ENCODE measurements at places on chromosomes 4 and X.

- no peak for DNase-seq
Measured at GRCh38 chr4:89161841-89162240, 50.5 kb downstream of the TIGD2 start.

- DNase-seq, result no peak
Measured at GRCh38 chrX:129750971-129751370, 12.2 kb downstream of the XPNPEP2 start.

- DNase-seq, result no peak
Measured at GRCh38 chr4:186200516-186200915, 9.1 kb downstream of the CYP4V2 start.

- DNase-seq, result no peak
Measured at GRCh38 chrX:138788771-138789170, 77.3 kb upstream of the FGF13 start.

DNA sequence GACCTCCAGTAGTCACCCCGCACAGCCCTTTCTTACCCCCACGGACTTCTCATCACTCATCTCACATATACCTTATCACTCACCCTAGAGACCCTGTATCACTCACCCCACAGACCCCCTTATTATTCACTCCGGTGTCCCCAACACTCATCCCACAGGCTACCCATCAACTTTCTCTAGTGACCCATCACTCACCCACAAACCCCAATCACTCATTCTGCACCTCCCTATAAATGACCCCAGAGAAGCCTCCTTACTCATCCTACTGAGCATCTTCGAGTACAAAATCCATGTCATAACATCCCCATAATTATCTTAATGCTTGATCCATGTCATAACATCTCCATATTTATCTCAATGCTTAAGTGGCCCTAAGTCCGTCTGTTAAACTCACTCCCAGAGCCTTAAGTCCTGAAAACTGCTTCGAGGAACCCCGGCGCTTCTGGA, 934 bp downstream of the ZNF41 start:
- no peak for DNase-seq

DNA sequence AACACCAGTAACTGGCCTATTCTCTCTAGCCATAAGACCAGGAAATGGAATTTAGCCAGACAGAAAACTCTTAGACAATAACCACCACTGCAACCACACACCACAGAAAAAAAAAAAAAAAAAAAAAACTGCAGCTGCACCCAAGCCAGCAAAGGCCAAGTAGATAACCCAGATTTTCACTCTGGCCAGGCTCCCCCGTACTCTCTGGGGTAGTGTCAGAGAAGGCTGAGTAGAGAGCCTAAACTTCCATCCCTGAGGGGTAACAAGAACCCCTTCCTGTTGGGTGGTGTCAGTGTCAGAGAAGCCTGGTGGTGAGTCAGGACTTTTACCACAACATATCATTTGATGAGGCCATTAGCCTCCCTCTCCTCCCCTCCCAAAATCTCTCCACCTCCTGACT, 5.6 kb upstream of the DLG3 start:
- no peak for DNase-seq

DNA sequence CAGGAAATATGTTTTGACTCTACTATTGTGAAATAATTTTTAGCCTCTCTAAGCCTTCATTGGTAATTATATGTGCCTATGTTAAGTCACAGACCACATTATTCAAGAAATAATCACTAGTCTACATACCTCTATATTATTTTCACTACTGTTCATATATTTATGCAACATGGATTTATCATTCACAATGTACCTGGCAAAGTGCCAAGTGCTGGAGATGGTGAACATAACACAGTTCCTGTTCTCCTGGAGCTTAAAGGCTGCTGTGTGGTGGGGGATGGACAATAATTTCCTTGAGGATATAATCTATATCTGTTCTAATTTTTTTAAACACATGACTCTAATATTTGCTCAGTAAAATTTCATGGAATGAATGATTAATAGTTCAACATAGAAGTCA, 527.7 kb upstream of the CXorf51A start:
- no peak for DNase-seq

- no peak for DNase-seq
Measured at GRCh38 chr4:85548841-85549240, 73.9 kb downstream of the ARHGAP24 start.

- no peak for DNase-seq
Measured at GRCh38 chrX:137654481-137654880, 88.6 kb downstream of the ZIC3 start.

DNA sequence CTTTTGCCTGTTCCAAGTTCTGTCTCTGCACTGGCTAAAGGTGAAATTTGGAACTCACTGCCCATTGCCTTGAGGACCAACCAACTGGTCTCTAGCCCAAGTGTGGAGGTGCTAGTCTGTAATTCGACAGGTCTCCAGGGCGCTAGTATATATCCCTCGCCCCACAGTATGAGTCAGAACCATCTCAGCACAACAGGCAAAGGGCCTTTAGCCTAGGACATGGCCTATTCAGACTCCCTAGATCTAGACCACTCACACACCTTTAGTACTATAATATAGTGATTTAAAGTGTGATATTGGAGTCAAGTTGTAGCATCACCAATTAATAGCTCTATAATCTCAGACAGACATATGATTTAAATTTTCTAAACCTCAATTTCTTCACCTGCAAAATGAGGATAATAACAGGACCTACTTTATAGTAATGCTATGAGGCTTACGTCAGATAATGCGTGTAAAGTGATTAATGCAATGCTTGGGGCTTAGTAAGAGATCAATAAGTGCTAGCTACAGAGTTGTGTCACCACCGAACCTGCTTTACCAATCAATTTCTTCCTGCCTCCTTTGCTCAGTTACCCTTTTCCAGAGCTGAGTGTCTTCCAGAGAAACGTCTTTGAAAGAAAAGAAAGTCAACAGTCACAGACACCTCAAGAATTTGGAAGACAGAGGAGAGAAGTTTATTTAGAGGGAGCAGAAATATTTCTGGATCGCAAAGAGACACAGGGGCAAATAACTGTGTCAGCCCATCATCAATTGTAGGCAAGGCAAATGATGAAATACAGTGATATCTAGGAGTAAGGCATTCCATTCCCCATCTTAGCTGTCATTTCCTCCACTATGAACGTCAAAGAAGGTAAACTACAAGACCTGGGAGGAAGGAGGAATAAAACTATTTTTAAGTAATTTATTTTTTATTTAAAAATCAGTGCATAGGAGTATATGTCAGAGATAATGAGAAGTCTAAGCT, 2.3 kb downstream of the NOX1 start:
- DNase-seq, result no peak

DNA sequence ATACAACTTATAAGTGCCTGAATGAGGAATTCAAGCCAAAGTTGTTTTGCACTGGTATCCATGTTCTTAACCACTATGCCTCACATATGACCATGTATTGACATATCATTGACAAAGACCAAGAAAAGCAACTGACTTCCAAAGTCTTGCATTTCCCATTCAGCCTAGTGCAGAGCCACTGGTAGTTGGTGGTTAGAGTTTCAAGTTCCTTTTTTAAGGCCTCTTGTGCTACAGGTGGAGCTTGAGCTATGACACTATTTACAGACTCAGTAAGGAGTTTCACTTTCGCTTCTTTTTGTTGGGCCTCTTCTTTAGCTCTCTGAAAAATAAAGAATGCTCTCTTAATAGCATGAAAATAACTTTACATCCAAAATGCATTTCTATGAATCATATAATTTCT, 763.0 kb downstream of the DMD start:
- DNase-seq, result no peak

Measured in CD4-positive, alpha-beta T cell treated with Interferon gamma for 1 hour (primary cell).